ENCODE measurements at places on chromosomes 13 and 19.

- DNase-seq, result no peak
These were observed 38.4 kb upstream of the PDCD5 start for GRCh38 chr19:32542477-32543108.

DNA sequence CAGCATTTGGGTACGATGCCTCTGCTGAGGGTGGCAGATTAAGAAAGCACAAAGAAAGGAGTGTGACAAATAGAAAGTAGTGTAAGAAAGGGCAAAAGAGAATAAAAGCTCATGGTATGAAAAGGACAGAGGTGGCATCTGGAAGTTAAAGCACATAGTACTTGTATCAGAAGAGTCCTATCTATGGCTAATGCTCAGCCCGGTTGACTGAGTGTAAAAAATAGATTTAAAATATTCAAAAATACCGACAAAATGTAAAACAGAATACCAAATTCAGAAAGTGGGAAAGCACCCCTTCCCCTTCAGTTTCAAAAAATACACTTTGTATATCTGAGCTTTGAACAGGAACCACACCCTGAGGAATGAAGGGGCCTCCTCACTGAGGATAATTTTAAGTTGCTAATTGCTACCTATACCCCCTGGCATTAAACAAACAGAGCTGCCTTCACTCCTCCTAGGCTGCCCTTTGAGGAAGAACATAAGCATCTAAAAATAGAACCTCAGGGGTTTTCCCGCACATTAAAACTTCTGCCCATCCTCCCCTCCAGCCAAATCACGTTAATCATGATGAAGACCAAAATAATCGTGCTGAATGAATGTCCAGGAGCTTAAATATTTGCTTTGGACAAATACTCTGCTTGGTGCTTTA lies 43.3 kb downstream of the DLEU7 start:
- no peak for DNase-seq

GRCh38 chr13:103698000-103698399 lies 631.8 kb upstream of the SLC10A2 start:
- no peak for DNase-seq

DNA sequence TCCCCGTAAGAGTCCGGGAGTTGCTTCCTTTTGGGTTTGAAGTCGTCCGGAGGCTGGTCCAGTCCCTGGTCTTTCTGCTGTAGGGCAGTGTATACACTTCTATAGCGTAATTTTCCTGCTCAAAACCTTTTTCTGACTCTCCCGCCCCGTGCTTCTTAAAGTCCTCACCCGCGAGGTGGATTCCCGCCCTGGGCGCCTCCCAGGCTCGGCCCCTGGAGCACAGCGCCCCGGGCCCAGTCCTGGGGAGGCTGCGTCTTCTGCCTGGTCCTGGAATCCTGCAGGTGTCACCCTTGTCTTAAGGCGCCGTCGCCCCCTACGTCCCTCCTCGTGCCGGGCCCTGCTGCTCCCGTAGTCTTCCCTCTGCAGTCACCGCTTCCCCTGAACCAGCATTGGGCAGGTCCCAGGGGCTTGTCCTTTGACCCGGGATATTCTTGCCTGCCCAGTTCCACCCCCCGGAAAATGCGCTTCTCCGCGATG lies 34.4 kb upstream of the ZNF808 start:
- DNase-seq, result no peak

- no peak for DNase-seq
These were observed 20.4 kb downstream of the RBM26 start for GRCh38 chr13:79385694-79386093.

GRCh38 chr19:40433391-40434216 lies 7.8 kb upstream of the SERTAD1 start:
- peak; percentile 74 for DNase-seq

GRCh38 chr13:43244481-43244880 lies 221.1 kb downstream of the DNAJC15 start:
- no peak for DNase-seq

DNA sequence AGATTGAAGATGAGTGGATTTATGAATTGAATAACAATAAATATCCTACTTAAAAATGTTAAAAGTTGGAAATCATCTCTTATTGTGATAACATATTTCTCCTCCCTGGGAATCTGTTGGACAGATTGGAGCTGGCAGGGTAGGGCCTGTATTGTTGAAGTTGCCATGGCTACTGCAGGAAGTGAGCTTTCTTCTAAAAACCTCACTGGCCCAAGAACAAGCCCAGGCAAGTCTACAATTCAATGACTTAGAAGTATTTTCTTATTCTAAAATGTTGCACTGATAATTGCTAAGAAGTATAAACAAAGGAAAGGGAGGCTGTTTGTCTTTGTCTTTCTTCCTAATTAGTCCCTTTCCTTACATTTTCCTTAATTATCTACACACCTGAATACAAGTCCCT lies 112.1 kb downstream of the DLEU7 start:
- peak; percentile 78 for DNase-seq

GRCh38 chr19:3796358-3796757 lies 10.2 kb upstream of the MATK start:
- DNase-seq, result no peak

Data from G401 (cell line).